ENCODE measurements at places on chromosomes 6 and 20.
A peak's percentile ranks its signal among the peaks of the same experiment; 100 is the strongest.

- H3K27me3 ChIP-seq = no peaks in the 10 kb centered on the region
- H3K27ac ChIP-seq = no peak overlapping the region
- H3K36me3 ChIP-seq = no peaks in the 10 kb centered on the region
- H3K4me3 ChIP-seq = no peak overlapping the region
Observed at GRCh38 chr6:140012150-140012549, 637.7 kb upstream of the CITED2 start.

DNA sequence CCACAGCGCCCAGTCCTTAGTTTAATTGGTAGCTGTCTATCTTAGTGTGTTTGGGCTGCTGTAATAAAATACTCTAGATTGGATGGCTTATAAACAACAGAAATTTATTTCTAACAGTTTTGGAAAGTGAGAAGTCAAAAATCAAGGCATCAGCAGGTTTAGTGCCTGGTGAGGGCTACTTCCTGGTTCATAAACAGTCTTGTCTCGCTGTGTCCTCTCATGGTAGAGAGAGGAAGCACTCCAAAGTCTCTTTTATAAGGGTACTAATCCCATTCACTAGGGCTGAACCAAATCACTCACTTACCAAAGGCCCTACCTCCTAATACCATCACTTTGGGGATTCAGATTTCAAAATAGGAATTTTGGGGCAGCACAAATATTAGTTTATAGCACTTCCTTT is 336.9 kb upstream of the RSPO3 start:
- no peak for DNase-seq
- H3K4me3 ChIP-seq = no peak overlapping the region
- H3K4me1 ChIP-seq = no peaks in the 10 kb centered on the region
- no peak overlapping the region for H3K27ac ChIP-seq
- H3K36me3 ChIP-seq = no peaks in the 10 kb centered on the region

DNA sequence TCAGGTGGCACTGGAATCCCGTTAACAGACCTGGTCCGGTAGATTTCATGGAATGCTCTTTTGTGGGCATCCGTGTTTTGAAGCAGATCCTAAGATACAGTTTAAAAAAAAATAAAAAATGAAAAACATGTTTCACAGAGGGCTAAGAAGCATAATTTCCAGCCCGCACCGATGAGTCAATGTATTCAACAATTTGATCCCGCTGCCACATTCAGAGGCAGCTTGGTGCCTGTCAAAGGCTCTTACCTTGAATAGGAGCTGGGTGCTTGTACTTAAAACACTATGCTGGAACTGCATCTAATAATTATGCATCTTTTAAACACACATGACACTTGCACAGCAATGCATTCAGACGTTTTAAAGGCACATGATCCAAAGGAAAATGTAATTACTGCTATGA is 164.8 kb downstream of the SYNE1 start:
- H3K27me3 ChIP-seq = no peaks in the 10 kb centered on the region
- no peaks in the 10 kb centered on the region for H3K4me1 ChIP-seq
- H3K4me3 ChIP-seq = no peak overlapping the region

- peaks cover 51% of the 10 kb centered on the region for H3K4me1 ChIP-seq
- no peak overlapping the region for H3K4me3 ChIP-seq
- no peak for DNase-seq
- H3K27me3 ChIP-seq = peaks cover 15% of the 10 kb centered on the region
Observed at GRCh38 chr6:44222486-44223318, 693 bp upstream of the SLC29A1 start.

- peaks cover 16% of the 10 kb centered on the region for H3K27me3 ChIP-seq
- peaks cover 13% of the 10 kb centered on the region for H3K4me1 ChIP-seq
- H3K36me3 ChIP-seq = no peaks in the 10 kb centered on the region
- H3K4me3 ChIP-seq = peak overlapping the region; percentile 10
Observed at GRCh38 chr6:125746731-125747588, 2.5 kb upstream of the HEY2 start.

All from DND-41 (cell line).